Myocyte (in vitro differentiated cells): ENCODE measurements at places on chromosomes 6 and 20. TPM values are rescaled to one million over a fixed set of nuclear protein-coding genes. Genes with fewer than 3 reads are reported as not detected.
A peak's percentile ranks its signal among the peaks of the same experiment; 100 is the strongest.

COL20A1 gene
- 0.05 and 0.21 TPM in 2 replicates for total RNA-seq

DNA sequence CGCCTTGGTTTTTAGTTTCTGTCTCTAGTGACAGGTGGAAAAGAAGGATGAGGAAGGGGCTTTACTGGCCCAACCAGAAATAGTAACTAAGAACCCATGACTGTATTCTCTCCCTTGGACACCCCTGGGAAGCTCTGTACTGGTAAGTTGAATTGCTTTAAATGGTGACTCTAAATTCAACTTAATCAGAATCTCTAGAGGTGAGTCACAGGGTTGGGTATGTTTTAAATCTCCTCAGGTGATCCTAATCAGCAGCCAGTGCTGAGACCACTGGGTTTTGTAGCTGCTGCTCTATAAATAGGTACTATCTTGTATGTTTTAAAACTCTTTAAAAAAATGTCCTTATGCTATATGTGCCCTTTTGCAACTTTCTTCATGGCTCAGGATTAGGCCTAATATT, 314.0 kb upstream of the ECI2 start:
- no peak for DNase-seq

GRCh38 chr20:47821481-47822100, 36.3 kb upstream of the SULF2 start:
- no peak for DNase-seq

TUBB1 gene
- total RNA-seq: not detected in 2 replicates

GRCh38 chr20:51385646-51386530, 156.6 kb downstream of the NFATC2 start:
- DNase-seq: peak; percentile 38

MAP1LC3A gene
- 104 and 107 TPM in 2 replicates for total RNA-seq

SLC52A3 gene
- not detected in 2 replicates for total RNA-seq

GRCh38 chr20:32184961-32185603, 22.5 kb downstream of the PLAGL2 start:
- DNase-seq: no peak

DNA sequence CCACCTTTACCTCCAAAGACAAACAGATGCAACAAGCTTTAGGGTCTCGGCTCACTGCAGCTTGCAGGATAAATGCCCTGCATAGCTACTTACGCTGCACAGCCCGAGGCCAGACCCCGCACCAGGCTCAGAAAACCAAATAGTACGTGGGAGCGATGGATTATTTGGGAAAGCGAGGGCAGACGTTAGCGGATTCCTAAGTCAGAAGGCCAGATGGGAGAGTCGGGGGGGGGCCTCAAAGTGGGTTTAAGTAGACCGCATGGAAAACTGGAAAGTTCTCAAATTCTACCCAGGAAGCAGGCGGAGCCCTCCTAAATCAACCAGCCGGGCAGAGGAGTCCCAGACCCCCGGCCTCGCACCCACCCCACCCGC, 382 bp downstream of the SFT2D1 start:
- DNase-seq: peak; percentile 22

GRCh38 chr20:17061715-17062114, 165.1 kb upstream of the PCSK2 start:
- DNase-seq: no peak
